Dorsolateral prefrontal cortex (tissue), 122 donors: ENCODE measurements at places on chromosomes 13 and 19.

GRCh38 chr13:97911311-97912138 lies 42.0 kb upstream of the IPO5 start:
- peak; percentile 15 for DNase-seq

DNA sequence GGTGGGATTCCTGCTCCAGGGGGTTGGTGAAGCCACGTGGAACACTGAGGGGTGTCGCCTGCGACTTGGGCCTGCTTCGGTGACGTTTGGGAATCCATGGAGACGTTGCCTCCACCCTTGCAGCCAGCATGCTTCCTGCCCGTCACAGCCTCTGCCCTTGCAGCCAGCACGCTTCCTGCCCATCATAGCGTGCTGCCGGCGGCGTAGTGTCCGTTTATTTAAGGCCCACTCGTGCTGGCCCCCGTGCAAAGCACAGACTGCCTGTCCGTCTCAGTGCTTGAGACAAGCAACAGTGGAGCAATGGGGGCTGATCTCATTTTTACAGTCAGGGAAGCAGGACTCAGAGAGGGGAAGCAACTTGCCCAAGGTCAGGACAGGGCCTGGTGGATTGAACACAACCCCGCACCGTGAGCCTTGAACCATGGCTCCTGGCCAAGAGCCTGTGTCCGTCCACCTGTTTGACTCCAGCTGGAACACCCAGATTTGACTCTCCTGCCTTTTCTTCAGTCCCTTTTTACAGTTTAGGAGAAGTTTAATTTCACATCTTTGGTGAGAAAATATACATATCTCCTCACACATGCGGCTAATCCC lies 149.6 kb downstream of the TEX29 start:
- no peak for DNase-seq

DNA sequence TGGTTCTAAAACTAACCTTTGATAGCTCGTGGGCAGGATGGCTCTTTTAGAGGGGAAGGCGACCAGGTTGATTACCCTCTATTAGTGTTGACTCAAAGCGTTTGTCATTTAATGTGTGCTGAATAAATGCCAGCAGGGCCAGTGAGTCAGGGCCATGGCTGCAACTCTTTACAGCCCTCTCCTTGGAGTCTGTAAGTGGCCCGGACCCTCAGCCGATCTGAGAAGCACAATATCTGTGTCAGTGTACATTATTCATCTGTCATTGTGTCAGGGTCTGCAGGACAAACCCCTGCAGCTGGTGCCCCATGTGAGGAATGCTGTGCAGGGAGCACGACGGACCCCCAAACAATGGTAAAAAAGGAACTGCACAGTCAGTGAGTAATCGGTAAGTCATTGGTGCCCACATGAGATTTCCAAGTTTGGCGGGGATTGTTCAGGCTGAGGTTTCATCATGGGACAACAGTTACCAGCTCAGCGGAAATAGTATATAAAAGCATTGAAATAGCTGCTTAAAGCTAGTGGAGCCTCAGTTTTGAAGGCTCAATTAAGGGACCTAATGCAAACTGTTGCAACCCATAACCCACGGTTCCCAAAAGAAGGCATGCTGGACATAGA lies 139.1 kb downstream of the ZNF675 start:
- no peak for DNase-seq

- DNase-seq, result peak; percentile 89
These were observed 455 bp downstream of the TPT1 start for GRCh38 chr13:45340422-45341033.

DNA sequence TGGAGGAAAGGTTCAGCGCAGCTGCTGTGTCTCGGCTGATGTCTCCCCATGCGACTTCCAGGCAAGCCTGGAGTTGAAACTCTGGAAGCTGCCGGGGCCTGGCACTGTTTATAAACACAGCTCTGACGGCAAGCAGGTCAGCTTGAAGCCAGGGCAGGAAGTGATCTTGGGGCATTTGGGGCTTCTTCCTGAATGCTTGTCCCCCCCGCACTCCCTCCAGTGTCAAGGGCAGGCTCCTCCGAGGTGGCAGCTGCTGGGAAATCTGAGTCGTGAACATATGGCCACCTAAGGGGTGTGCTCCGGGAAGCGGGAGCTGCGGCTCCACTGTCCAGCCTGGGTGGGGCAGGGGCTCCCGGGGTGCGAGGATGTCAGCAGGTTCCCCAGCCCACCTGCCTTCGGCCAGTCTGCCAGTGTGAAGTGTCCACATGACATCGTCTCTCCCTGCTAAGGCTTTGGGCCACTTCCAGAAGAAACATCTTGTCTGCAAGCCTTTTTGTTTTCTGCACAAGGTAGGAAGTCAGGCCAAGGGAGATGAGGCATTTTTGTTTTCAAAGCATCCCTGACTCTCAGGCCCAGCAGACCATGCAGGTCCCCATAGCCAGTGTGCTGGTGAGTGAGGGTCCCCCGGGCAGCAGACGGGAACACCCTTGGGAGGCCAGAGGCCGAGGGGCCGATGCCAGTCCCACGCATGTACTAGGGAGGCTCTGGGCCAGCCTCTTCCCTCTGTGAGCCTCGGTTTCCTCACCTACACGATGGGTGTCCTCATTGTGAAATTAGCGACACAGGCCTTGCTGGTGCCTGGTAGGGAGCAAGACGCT lies 2.7 kb downstream of the PIAS4 start:
- no peak for DNase-seq

DNA sequence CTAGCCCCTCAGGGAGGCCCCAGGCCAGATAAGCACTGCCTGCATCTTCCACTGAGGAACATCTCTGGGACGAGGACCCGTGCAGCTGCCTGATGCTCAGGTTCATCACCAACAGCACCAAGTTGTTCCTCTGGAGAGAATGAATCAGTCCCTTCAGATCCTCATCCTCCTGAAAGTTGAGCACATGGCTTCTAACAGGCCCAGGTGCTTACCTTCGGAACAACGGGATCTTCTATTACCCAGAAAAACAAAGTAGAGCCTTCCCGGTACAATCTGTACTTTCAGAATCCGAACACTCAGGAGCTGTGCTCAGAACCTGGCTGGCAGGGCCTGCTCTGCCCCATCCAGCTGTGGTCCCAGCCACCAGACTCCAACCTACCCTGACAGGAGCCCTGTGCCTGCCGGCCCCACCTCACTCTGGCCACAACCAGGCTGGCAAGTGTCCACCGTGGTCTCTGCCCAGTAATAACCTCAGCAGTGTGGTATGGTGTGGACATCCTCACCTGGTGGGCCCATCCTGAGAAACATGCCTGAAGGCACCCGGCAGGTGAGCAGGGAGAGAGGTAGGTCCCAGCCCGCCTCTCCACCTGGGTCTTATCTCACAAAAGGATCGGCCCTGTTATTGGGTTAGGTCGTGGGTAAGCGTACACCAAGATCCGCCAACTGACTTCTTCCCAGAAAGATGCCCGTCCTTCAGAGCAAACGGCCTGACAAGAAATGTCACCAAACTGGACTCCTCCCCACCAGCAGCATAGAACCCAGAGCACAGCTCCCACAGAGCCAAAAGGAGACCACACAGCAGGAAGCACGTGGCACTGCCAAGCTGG lies 34.1 kb downstream of the ELL start:
- peak; percentile 46 for DNase-seq

DNA sequence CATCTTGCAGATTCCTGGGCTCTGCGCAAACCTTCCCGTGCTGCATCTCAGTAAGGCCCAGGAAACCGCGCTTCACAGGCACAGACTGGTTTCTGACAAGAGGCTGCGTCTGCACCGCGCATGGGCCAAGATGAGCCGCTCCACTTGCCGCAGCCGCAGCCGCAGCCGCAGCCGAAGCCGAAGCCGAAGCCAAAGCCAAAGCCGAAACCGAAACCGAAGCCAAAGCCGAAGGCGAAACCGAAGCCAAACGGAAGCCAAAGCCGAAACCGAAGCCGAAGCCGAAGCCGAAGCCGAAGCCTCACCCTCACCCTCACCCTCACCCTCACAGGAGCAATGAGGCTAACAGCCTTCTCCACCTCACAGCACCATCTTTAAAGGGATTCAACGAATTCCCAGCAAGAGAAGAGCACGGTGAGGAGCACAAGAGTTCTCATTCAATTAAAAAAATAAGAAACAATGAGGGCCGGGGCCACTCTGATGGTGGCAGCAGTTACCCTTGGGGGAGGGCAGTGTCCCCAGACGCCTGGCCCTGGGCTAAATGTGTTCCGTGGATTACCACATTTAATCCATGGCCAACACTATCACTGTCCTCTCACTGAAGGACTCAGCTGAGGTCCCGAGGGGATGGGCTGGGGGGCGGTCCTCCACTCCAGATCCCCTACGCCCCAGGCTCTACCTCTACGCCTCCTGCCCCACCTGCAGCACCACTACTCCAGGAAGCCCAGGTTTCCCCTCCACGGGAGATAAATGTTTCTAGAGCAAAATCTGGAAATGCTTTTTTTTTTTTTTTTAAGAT lies 29.1 kb downstream of the ZNF787 start:
- no peak for DNase-seq

DNA sequence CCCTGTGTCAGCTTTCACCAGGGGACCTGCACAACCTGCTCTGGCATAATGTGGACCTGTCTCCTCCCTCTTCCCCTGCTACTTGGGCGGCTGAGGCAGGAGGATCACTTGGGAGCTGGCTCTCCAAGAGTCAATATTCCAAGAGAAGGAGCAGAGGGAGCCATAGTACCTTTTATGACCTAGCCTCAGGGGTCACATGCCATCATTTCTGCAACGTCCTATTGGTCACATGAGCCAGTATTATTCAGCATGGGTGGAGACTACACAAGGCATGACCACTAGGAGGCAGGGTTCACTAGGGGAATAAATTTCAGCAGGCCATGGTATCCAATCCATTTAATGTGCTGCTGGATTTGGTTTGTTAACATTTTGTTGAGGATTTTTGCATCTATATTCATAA lies 12.0 kb upstream of the SHFL start:
- no peak for DNase-seq

GRCh38 chr13:27966641-27967202 lies 2.4 kb downstream of the CDX2 start:
- no peak for DNase-seq

GRCh38 chr19:58573658-58574164 lies 576 bp upstream of the MZF1 start:
- no peak for DNase-seq

DNA sequence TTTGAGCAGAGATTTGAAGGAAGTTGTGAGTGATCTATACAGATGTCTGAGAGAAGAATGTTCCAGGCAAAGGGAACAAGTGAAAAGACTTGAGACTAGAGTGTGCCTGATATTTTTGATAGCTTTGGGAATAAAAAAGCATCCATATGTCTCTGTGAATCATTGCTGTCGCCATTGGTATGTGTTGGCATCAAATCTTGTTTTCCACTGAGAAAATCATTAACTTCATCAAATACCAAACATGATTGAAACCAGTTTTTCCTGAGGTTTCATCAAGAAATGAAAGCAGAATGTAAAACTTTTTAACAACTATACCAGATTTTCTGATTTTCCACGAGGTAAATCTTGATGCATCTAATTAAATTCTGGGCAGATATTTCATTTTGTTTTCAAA lies 862.6 kb downstream of the DIAPH3 start:
- no peak for DNase-seq

DNA sequence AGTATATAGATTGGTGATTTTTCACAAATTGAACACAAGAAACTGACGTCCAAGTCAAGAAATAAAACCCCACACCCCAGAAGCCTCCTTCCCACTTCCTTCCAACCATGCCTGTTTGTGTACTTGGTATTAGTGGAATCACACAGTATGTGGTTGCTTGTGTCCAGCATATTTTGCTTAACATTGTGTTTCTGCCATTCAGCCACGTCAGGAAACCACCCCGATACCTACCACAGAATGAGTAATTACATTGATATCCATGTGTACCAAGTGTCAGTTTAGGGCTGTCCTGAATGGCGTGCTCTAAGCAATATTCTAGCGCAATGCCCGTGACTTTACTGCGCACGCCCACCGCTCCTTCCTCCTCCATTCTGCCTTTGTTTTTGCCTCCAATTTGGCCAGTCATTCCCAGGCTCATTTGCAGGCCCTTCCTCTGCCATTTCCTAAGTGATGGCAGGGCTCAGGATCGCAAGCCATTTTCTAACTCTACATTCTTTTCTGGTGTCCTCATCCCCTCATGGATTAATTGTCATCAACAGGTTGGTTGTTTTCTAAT lies 25.9 kb upstream of the MPHOSPH8 start:
- no peak for DNase-seq

DNA sequence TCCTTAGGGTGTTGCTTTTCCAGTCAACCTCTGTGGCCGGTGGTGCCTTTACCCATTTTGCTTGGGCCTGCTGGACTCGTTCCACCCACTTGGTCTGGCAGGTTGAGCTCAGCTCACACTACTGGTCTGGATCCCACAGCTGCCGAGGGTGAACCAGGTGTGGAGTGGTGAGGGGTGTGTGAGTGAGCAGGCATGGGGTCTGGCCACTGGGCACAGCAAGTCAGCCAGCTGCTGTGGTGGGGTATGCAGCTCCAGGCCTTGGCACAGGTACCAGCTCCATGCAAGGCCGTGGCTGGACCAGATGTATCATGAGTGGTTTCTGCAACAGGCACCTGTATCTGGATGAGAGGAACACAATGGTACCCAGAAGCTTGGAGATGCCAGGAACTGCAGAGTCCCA lies 277.6 kb upstream of the KLHL1 start:
- DNase-seq, result no peak

GRCh38 chr13:114103801-114104654 lies 28.4 kb downstream of the RASA3 start:
- DNase-seq, result peak; percentile 22

GRCh38 chr13:87678372-87678752 lies 7.2 kb downstream of the SLITRK5 start:
- no peak for DNase-seq

DNA sequence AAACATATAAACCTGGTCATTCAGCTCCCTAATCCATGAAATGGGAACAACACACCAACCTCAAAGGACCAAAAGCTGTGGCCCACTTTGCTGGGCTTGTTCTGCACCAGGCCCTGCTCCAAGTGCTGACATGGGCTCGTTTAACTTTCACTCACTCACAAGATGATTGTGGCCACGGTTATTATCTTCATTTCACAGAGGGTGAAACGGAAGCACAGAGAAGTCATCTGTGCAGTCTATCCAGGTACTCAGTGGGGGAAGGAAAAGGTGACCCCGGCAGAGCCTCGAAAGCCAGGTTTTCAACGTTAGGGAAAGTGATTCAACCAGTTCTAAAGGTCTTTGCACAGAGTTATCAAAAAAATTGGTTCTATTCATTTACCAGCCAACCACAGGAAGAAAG lies 68.0 kb downstream of the CRYL1 start:
- no peak for DNase-seq

DNA sequence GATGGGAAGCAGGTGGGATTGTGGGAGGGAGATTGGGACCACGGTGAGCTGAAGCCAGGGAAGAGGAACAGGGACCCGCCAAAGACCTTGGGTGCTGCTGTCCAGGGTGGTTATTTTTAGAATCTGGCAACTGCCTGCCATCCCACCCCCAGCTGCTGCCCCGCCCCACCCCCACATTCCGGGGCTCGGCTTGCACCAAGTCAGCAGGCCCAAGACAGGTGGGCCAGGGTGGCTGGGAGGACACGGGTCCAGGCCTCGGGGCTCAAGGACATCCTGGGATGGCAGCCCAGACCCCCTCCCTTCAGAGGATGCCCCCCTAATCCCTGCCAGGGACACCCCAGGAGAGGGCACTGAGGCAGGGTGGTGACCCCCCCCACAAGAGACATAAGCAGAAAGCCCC lies 827 bp downstream of the CKM start:
- DNase-seq, result no peak
